ENCODE measurements at places on chromosomes 1 and 21.

DNA sequence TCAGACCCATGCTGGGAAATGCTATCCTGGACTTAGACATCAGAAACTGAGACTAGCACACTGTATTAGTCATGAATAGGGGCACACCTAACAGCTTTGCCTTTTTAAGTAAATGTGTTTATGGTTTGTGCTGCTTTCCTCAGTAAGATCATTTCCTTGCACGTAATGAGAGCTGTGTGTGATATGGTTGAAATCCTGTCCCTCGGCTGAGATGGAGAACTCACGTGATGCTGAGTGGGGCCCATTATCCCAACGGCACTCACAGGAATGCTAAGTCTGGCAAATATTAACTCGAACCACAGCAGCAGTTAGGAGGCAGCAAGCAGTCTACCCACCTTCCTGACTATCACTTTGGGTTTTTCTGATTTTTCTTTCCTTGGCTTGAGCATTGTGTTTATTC lies 38.2 kb downstream of the BCL9 start:
- no peak for DNase-seq

GRCh38 chr1:229029879-229030235 lies 241.1 kb upstream of the RAB4A start:
- no peak for DNase-seq

DNA sequence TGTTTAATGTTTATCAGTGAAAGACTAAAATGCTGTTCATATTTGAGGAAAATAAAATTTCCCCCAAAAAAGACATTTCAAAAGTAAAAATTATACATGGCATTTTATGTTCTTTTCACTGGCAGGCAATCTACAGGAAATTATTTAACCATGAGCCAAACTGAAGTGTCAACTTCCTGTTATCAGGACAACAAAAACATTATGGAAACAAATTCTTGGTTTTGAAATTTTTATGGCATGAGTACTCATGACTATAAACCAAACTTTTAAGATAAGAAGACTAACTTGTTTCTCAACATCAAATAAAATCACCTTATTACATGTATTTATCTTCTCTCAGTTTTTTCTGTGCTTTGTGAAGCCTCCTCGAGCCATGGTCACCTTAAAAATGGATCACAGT lies 698.6 kb downstream of the LTN1 start:
- no peak for DNase-seq

DNA sequence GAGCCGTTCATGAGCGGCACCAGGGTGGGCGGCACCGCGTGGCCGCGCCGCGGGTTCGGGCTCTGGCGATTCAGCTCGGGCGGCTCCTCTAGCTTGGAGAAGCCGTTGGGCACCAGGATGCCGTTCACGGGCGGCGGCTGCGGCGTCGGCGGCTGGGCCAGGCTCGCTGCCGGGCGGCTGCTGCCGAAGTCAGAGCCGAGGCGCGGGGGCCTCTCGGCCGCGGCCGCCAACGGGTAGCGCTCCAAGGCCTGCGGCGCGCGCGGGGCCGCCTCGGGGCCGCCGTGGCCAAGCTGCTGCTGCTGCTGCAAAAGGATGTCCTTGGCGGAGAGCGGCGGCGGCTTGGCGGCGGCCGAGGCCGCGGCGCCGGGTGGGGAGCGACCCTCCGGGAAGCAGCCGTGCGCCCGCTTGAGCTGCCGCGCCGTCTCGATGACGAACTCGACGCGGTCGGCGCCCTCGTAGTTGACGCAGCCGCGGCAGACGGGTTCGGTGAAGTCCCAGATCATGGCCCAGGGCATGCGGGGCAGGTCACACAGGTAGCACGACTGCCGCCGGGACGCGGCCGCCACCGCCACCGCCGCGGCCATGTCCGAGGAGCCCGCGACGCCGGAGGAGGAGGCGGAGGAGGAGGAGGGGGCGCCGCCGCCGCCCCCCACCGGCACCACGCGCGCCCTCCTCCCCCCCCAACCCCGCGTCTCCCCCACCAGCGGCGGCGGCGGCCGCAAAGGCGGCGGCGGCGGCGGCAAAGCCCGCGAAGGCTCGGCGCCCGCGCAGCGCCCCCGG lies 877 bp downstream of the IRF2BP2 start:
- peak; percentile 75 for DNase-seq

GRCh38 chr1:233629305-233629935 lies 15.5 kb downstream of the KCNK1 start:
- no peak for DNase-seq

GRCh38 chr1:240109130-240109529 lies 17.4 kb downstream of the FMN2 start:
- no peak for DNase-seq

DNA sequence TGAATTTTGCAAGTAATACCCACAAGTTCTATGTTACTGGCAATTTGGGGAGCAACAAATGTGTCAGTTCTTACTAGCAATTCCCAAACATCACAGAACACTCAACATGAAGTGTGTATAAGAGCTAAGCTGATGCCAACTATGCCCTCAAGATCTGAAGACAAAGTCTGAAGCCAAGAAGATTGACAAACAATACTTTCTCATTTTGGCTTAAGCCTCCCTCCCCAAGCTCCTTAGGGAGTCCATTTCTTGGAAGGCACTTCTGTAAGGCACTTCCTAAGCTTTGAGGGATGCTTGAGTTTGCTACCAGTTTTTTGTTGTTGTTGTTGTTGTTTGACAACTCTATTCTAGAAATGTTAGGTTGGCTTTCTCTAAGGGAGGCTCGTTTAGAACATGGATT lies 154.4 kb upstream of the ZNF644 start:
- DNase-seq = no peak

- no peak for DNase-seq
These were observed 1.6 kb downstream of the PHC2 start for GRCh38 chr1:33429332-33429731.

GRCh38 chr1:14878951-14879350 lies 274.6 kb upstream of the TMEM51 start:
- DNase-seq = no peak

DNA sequence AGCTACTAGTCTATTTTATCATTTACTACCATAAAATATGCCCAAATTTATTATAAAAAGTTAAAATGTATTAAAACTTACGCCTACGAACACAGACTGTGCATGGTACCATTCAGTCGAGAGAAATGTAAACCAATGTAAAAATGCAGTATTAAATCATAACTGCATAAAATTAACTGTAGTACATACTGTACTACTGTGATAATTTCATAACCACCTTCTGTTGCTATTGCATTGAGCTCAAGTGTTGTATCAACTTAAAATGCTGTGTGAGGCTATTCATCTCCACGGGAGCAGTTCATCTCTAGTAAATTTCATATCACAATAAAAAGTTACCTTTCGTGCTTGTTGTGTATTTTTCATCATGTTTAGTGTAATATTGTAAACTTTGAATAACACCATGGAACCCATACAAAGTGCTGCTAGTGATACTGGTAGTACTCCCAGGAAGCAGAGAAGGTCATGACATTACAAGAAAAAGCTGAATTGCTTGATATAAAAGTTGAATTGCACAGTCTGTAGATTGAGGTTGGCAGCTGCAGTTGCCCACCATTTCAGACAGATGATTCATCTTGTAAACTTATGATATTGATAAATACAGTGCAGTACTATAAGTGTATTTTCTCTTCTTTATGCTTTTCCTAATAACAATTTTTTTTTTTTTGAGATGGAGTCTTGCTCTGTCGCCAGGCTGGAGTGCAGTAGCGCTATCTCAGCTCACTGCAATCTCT lies 19.0 kb upstream of the CENPF start:
- DNase-seq = no peak

DNA sequence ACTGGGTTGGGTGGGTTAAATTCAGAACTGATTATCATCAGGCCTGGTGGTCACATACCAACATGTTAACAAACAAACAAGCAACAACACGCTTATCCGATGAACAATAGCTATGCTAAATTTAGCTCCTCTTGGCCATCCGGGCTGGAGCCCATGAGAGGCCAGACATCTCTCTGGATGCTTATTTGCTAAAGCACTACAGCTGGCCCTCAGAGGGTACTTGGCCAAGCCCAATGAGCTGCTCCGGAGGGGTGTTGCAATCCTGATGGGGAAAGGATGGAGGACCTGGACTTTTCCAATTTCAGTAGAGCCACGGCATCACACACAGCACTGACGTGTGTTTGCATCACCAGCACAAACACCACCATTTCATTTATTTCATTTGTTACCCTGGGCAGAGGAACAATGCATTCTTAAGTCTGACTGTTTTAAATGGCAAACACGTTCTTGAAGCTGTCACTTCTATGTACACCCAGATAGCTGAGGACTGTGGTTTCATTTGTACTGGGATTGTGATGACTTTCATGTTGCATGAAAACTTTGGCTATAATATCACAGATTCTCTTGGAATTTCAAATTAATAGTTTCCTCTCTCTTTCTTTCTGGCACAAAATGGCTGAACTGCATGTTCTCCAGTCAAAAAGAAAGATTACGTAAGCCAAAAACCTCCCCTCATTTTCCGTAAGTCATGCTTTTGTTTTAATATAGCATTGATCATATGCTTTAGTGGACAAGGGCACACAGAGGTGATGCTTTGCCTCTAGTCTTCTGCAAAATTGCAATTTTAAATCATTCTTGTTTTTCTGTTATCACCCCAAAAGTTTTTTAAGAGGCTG lies 359.8 kb upstream of the KAZN start:
- no peak for DNase-seq

DNA sequence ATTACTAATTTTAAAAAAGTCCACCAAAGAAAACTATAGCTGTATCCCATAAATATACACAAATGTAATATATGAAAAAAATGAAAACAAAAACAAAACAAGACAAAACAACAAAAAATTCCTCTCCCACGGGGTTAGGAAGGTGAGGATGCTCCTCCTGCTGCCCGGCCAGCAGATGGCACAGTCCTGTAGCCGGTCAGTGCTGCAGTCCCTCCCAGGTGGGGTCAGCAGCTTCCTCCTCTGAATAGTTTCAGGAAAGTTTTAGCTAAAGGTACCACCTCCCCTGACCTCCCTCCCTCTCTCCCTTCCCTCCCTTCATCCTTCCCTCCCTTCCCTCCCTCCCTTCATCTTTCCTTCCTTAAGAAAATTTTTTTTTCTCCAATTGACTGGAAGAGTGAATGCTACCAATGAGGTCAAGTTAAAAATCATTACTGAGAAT lies 67.8 kb upstream of the BCL10 start:
- DNase-seq = no peak

GRCh38 chr1:36667836-36668235 lies 185.1 kb upstream of the CSF3R start:
- DNase-seq = no peak

DNA sequence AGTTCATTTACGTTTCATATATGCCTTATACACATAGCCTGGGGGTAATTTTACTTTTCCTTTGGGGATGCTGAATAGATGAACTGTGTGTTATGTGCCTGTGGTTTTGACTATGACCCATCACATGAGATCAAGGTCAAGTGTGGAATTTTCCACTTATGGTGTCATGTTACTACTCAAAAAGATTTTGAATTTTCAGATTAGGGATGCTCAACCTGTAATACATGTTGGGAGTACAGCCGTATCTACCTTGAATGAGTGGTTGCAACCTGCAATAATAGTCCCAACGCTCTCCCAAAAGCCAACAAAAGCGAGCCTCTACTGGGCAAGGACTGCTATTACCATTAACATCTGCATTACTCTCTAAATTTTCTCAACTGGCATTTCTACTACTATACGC lies 68.5 kb upstream of the SDC3 start:
- DNase-seq = no peak

DNA sequence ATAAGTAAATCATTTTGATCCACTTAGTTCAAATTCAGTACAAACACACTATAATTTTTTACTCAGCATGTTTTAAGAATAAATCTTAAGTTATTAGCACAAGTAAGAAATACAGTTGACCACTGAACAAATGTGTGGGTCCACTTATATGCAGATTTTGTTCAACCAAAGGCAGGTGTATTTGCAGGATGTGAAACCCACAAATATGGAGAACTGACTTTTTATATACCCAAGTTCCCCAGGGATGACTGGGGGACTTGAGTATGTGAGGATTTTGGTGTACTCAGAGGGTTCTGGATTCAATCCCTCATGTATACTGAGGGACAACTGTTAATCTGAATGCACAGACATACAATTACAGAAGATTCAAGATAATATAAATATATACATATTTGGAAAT lies 25.7 kb upstream of the ERICH3 start:
- no peak for DNase-seq

DNA sequence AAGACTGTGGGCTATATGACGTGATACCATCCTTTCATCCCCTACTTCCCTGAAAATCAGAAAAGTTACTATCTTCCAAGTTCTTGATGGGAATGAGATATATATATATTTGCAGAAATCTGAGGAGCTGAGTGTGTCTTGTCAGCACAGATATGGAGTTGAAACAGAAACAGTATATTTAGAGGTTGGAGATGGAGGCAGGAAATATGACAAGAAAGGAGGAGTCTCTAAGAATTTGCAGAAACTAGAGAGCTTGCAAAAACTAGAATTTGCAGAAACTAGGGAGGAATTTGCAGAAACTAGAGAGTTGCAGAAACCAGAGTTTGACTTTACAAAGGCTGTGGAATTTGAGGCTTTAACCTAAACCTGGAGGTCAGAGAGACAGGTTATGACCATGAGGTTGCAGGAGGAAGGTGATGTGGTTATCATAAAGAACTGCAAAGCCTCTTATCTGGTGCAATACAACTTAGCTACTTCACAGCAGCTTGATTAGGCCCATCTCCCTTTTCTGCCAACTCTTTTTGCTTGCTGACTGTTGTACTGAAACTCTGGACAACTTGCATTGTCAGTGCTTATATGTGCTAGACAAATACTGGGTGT lies 22.3 kb downstream of the XCL2 start:
- DNase-seq = no peak

DNA sequence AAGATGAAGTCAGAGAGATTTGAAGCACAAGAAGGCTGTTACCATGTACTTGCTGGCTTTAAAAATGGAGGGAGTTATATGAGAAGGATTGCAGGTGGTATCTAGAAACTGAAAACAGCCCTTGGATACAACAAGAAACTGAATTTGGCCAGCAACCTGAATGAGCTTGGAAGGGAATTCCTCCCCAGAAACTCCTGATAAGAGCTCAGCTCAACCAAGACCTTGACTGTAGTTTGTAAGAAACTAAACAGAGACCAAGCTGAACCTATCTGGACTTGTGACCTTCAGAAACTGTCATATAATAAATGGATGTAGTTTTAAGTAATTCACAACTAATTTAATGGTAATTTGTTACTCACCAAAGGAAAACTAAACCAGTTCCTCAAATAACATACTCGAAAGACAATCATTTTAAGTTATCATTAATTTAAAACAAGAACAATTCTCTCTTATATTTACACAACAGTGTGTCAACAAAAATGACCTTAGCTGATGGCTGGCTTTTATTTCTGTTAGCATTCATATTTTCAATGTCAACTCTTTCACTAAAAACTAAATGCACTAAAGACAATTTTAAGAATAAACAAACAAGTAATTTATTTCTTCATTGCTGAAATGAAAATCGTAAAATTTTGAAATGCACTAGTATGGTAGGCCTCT lies 1218.4 kb upstream of the TMPRSS15 start:
- no peak for DNase-seq

Data from T-cell (primary cell).